Activated CD4-positive, alpha-beta memory T cell treated with anti-CD3 and anti-CD28 coated beads for 36 hours (primary cell): ENCODE measurements at places on chromosomes 1 and 21.

GRCh38 chr1:64186138-64186897, 17.1 kb upstream of the UBE2U start:
- no peak for DNase-seq

DNA sequence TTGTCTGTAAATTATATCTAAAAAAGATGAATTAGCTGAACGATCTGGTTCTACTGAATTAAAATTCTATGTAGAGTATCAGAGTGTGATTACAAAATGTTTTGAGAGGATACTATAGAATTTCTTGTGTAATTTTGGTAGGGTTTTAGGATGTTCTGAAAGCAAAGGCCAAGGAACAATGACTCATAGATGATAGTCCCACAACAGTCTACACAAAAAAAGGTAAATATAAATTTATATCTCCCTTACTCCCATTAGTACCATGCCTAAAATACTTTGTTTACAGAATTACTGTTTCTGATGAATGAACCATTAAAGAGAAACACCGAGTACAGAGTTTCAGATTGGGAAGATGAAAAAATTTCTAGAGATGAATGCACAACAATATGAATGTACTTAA, 9.5 kb downstream of the EDEM3 start:
- no peak for DNase-seq

DNA sequence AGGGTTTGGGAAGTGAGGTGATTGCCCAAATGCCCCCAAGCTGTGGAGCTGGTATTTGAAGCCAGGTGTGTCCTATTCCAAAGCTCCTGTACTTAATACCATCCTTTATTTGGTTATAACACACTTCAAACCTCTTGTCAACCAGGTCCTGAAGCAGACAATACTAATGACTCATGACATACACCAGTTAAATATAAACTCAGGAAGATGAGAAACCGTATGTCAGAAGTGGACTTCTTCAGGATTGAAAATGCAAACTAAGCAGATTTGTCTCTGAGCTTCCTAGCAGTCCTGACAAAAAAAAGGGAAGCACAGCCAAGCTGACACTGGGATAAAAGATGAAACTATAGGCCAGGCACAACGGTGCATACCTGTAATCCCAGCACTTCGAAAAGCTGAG, 70.6 kb downstream of the ALPL start:
- DNase-seq: no peak

DNA sequence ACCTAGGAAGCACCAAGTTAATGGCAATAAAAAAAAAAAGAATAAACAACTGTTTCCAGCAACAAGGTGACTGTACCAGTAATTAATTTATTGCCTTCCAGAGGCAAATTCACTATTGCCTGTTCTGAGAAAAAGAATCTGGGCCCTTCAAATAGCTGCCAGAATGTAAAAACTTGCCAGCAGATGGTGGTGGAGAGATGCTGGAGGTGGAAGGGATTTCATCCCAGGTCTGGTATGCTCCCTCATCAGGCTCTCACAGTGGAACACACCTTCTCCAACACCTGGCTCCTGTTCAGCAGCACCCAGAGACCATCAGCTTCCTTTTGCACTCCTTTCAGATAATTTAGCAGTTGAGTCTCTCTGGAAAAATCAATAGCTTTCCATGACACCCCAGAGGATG, 792.9 kb upstream of the ADAMTS5 start:
- no peak for DNase-seq

DNA sequence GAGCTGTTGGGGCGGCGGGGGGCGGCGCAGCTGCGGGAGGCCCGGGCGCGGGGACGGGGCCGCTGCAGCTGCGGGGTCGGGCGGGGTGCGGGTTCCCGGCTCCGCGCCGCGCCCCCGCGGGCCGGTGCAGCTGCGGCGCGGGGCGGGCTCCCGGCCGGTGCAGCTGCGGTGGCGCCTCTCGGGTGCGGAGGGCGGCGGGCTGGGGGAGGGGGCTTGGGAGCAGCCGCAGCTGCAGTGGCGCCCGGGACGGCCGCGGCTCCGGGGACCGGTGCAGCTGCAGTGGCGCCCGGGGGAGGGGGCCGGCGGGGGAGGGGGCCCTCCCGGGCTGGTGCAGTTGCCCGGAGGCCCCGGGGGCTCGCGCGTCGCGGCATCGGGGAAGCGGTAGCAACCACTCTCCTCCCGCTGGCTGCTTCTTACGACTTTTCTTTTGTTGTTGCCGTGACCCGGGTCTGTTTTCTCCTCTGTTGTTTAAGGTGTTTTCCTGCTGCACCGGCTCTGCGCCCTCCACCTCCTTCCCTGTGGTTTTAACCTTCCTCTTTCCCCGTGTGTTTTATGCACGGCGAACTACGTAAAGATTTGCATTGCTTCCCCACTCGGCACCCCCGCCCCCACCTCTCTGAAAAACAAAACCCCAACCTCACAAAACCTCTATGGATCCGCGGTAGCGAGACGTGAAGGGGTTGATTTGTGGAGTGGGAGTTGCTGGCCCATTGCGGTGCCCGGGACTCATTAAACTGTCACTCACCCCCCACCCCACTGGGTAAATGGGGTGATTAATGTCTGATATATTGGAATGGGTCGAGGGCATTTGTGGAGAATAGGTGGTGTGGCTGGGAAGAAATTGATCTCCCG, 1.7 kb upstream of the ZBTB18 start:
- DNase-seq: peak; percentile 53

DNA sequence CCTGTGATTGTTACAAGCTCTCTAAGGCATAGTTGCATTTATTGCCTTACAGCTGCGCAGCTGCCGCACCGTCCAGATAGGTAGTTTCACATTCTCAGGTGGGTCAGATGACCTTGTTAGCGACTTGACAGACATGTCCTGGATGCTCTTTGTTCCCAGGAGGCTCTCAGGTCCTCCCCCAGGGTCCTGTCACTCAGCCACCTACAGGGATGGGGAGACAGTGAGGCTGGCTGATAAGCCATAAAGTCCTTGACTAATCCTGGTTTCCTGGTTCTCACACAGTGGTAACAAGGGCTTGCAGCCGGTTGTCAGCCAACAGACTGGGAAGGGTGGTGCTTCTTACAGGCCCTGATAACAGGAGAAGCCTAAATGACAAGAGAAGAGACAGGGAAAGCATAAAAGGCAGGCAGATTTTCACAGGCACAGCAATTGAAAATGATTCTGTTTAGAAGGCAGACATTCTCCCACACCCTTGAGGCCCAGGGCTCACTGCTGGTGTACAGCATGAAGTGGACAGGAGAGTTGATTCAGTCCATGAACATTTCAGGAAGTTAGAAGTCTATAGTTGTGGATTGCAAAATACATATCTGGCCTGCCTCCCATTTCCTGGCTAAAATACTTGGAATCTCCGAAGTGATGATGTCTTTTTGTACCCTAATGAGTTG, 2.9 kb downstream of the ARF1 start:
- DNase-seq: no peak

- no peak for DNase-seq
These were observed 184.8 kb downstream of the BRINP2 start for GRCh38 chr1:177355575-177355974.

GRCh38 chr1:236877661-236878060, 82.6 kb downstream of the MTR start:
- no peak for DNase-seq

DNA sequence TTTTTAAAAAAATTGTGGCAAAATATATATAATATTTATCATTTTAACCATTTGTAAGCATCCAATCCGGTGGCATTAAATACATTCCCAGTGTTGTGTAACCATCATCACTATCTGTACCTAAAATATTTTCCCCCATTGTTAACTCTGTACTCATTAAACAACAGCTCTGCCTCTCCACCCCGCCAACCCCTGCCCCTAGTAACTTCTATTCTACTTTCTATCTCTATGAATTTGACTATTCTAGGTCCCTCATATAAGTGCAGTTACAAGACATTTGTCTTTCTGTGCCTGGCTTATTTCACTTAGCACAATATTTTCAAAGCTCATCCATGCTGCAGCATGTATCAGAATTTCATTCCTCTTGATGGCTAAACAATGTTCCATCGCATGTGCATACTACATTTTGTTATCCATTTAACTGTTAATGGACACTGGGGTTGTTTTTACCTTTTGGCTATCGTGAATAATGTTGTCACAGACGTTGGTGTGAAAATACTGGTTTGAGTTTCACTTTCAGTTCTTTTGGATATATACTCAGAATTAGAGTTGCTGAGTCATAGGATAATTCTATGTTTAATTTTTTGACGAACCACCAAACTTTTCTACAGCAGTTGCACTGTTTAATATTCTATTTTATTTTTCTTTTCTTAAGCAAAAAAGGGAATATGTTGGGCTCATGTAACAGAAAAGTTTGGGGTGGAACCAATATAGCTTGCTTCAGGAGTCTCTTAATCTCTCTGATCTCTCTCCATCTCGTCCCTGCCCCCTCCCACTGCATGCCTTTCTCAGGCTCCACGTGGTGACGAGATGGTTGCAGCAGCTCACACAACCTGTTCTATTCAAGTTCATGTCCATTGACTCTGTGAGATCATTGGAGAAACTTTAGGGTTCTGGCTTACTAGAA, 25.2 kb upstream of the RCAN1 start:
- peak; percentile 50 for DNase-seq

DNA sequence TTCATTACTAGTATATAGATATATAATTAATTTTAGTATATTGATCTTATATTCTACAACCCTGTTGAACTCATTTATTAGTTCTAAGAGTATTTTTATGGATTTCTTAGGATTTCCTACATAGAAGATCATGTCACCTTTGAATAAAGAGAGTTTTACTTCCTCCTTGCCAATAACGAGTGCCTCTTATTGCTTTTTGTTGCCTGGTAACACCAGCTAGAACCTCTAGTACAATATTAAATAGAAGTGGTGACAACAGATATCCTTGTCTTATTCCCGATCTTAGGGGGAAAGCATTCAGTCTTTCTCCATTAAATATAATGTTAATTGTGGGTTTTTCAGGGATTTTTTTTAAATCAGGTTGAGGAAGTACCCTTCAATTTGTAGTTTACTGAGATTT, 40.8 kb downstream of the WNT2B start:
- no peak for DNase-seq

GRCh38 chr1:115013792-115014191, 15.8 kb upstream of the TSHB start:
- no peak for DNase-seq

DNA sequence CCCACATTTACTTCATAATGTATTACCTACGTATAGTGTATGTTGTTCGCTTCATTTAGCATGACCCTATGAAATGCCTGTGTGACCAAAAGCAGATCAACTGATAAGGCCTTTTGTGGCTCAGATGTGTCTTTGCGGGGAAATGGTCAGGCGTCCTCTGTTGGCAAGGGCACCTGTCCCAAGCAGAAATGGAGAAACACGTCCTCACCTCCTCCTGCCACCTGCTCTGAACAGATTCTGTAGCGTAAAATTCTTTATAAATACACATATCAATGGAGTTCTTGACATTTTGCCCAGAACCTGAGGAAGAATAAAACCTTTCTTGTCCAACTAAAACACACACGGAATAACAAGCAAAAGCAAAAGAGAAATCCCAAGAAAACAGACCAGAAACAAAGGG, 417.9 kb downstream of the KIF26B start:
- no peak for DNase-seq

GRCh38 chr1:178639326-178639725, 85.7 kb upstream of the RALGPS2 start:
- no peak for DNase-seq

DNA sequence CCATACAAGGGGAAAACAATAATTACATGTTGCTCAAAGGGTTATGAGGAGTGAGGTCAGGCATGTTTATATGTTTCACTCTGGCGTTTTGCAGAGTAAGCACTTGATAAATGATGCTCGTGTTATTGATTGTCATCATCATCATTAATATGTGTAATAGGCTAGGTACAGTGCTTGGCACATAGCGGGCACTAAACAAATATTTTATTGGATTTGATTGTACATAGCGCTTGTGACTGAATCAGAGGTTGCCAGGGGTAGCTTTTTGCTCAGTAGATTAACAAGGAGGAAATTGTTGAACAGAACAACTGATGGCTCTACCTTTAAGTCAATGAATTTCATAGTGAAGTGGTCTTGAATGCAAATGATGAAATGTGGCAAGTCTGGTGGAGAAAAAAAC, 91.7 kb downstream of the ROR1 start:
- DNase-seq: no peak

- DNase-seq: no peak
These were observed 2.2 kb upstream of the MAGI3 start for GRCh38 chr1:113388017-113388620.

DNA sequence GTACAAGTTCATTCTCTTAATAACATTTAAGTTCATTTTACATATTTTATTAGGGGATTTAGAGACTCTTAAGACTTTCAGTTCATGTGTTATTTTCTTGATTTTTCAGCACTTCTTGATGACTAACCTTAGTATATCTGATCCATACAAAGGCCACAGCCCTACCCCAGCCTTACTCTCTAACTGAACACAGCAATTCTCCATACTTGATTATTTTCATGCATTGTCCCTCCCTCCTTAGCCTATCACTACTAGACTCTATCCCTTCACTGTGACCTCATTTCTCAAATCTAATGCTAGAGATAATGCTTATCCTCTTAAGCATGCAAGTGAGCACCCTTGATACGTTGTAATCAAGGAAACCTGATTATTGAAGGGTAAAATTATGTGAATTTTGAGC, 15.2 kb downstream of the PRKAA2 start:
- DNase-seq: no peak

DNA sequence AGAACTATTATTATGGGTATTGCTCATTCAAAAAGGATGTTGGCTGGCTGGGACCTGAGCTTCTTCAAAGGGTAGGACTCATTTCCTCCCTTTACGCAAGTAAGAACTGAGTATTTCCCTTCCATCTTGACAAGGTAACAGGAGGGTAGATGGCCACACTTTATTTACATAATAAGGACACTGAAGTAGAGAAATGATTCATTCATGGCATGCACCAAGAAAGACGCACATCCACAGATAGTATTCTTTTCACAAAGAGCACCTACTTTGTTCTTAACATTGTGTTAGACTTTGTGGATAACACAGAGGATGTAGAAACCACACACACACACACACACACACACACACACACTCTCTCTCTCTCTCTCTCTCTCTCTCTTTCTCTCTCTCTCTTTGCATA, 82.9 kb downstream of the FAM78B start:
- peak; percentile 41 for DNase-seq

GRCh38 chr1:244319283-244320132, 132.2 kb downstream of the ADSS2 start:
- peak; percentile 78 for DNase-seq

DNA sequence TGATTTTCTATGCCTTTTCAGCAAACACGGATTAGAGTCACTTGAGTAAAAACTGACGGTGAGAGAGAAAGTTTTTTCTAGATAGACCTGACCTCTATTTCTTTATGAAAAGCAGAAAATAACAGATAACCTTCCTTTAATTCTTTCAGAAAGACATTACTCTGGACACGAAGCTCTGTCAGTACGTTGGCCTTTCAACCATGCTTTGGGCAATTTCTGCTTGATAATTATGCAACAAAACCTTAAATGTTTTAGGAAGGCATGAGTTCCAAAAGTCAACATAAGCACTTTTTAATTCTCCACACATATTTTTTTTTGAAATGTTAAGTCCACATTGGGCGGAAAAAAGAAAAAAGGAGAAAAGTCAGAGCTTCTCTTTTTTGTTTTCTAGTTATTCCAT, 137.8 kb downstream of the AKT3 start:
- no peak for DNase-seq

GRCh38 chr1:44483089-44483874, 78.2 kb downstream of the RNF220 start:
- DNase-seq: no peak
